Right ventricle myocardium superior (tissue), 1 donor: ENCODE measurements at places on chromosomes 1 and 21.

DNA sequence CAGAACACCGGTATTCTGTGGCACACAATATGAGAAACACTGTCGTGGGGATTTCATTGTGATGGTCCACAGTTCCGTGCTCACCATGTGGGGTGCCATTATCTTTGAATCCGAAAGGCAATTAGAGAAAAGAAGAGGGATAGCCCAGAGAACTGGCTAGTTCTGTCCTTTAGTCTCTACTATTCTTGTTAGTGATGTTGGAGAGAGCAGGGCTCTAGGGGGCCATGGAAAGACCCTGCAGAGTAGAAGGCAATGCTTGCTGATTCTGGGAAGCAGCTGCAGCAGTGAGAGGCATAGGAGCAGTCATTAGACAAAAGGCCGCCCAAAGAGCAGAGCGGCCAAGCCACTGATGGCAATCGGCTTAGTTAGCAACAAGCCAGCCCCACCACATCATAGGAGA, 146.3 kb downstream of the TSEN15 start:
- no peak for DNase-seq

- DNase-seq, result no peak
These were observed 116.0 kb downstream of the MIS18A start for GRCh38 chr21:32162727-32163320.

DNA sequence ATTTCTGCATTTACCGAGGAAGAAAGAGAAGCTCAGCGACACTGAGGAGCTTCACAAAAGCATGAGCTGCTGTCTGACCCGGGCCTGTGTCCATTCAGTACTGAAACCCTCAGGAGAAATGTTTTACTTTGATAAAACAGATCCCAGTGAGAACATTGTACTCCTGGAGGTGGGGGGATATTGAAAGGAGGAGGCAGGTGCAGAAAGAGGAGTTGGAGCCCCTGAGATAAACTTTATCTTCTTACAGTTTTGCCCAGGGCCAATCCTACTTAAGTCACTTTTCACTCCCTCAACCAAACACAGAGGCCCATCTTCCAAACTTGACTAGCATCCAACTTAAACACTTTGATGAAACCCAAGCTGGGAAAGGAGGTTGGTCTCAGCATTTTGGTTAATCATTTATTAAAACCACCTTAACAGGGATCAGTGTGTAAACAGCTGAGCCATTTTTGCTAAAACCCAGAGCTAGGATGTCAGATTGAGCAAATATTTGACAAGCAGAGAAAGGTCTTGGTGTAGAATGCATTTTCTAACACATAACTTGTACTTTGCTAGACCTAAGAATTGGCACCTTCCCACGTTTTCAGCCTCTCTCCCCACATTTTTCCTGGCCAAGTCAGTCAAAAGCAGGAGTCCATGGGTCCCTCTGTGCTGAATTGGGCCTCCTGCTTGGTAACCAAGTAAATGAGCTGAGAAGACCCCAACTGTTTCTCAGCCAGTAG, 32.5 kb upstream of the SARS1 start:
- no peak for DNase-seq

GRCh38 chr1:242197907-242198820, 199.3 kb upstream of the MAP1LC3C start:
- DNase-seq, result no peak

- no peak for DNase-seq
These were observed 8.1 kb upstream of the RNF187 start for GRCh38 chr1:228478912-228479711.

- no peak for DNase-seq
These were observed 79.2 kb upstream of the CDC42BPA start for GRCh38 chr1:227397354-227397978.

DNA sequence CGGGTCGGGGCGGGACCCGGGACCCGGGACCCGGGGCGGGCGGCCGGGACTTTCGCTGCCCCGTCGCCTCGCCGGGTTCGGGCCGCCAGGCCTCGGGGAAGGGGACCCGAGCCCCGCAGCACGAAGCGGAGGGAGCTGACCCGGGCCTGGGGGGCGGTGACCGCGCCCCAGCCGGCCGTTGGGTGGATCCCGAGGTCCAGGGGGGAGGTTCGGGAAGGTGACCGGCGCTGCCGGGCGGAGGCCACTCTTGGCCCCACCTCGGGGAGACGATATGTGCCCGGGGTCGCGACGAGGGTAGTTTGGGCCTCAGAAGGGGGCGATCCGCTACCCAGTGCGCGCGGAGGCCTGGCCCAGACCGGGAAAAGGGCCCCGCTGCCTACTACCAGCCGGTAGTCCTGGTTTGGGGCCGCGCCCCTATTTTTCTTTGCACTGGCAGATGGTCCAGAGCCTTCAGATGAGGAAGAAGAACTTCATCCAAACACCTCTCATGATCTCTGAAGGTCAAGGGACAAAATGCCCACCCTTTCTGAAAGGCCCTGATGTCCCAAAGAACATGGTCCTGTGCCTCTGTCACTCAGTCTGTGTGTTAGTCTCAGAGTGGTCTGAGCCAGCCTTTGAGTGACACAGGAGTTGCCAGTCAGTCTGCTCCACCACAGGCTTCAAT, 766 bp downstream of the AGO4 start:
- DNase-seq, result peak; percentile 63

- no peak for DNase-seq
These were observed 1.3 kb upstream of the KCNN3 start for GRCh38 chr1:154871374-154871773.
